ENCODE measurements at places on chromosomes 11 and 22.

DNA sequence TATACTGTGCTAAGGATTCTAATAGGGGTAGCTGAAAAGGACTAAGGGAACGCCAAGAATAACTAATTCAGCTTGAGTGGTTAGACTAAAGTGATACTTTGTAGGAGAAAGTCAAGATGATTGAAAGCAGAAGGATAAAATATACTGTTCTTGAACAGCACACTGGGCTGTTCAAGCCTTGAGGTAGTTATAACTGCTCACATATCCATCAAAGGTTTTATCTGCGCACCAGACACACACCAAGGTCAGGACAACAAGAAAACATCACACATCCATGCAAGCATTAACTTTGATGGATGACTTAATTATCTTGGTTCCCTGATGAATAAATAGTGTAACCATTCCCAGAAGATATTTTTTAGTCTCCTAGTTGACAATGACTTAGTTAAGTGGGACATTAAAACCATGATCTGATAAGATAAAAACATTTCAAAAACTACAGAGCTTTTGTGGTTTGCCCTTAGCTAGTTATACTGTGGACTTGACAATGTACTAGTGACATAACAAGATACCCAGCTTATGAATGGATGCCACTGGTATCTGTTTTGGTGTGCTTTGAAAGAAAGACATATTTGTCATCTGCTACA, 728.9 kb downstream of the JRKL start:
- DNase-seq = no peak

GRCh38 chr11:71340086-71340606, 87.8 kb upstream of the SHANK2 start:
- no peak for DNase-seq

DNA sequence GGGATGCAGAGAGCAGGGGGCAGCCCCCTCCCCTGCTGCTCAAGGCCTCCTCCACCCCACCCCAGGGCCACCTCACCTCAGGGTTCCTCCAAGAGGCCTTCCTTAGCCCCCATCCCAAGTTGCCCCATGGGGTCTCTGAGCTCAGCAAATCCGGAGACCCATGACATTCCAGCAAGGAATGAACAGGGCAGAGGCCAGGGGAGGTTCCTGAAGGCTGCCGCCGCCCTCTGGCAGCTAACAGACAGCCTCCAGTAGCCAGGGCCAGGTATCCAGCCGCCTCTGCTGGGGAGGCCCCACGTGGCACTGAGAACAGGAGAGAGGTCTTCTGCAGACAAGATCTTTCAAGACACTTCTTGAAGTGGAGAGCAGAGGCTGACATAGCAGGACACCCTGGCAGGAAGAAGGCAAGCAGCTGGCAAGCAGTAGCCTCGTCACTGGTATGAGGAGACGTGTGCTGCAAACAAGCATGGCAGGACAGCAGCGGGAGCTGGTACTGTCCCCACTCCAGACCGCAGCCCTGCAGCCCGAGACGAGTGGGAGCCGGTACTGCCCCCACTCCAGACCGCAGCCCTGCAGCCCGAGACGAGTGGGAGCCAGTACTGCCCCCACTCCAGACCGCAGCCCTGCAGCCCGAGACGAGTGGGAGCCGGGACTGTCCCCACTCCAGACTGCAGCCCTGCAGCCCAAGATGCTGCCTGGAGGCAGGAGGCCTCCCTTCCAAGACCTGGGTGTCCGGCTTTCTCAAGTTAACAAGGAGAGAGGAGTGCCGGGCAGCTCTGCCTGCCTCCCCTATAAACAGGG, 190.6 kb downstream of the IGLL1 start:
- DNase-seq = no peak

DNA sequence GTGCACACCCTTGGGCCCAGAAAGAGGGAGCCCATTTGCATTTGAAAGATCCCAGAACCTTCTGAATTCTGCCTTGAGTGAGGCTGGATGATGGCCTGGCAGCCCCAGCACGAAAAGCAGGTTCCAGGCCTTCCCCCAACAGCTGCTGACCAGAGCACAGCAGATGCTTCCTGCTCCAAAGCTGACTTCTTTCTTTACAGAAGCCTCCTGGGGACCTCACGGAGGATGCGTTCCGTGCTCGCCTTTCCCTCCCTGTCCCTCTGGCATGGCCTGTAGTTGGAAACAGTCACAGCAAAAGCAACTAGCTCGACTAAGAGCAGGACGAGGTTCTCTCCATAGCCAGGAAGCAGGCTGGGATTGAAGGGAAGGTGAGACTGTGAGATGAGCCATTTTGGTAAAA, 107.7 kb upstream of the B3GAT1 start:
- DNase-seq = no peak

DNA sequence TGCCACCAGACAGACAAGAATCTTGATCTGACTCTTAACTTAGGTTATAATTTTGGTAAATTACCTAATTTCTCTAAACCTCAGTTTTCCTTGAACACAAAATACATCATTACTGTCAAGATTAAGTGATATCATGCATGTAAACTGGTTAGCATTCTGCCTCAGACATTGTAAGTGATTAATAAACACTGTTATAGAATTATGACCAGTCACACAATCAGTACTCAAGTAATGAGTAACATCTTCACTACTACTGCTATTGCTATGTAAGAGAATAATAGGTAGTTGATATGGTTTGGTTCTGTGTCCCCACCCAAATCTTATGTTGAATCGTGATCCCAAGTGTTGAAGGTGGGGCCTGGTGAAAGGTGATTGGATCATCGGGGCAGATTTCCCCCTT, 218.9 kb downstream of the SBF2 start:
- no peak for DNase-seq

DNA sequence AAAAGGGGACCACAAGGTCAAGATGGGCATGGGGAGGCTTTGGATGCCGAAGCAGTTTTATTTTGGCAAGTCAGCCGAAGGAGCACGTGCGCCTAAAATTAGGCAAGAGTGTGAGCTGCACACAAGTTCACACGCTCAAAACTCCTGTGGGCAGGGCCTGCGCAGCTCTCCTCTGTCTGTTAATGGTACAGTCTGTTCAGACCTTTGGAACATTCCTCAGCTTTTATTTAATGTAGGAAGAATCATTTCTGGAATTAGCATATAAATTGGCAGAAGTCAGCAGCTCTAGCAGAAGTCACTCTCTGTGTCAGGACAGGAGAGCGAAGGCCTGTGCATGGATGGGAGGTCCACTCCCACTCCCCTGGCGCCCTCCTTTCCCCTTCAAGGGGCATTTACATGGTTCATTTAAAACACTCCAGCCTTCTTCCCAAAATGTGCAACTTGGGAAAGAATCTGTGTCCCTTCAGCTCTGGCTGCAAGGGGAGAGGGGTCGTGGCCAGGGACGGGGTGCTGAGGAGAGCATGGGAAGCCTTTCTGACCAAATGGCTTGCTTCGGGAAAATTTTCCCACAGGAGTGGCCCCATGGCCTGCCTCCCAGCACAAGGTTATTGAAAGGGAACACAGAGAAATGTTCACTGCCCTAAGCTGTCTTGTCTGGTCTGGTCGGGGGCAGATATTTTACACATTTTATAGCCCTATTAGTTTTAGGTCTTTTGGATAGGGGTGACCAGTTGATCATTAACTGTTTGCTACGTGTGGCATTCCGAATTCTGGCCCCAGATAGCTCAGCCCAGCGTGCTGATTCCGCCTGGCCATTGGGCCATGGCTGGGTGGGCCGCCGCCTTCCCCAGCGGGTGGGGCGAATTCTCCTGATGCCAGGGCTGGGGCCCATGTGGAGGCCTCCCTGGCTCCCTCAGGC, 43.9 kb upstream of the SMIM38 start:
- DNase-seq = no peak

DNA sequence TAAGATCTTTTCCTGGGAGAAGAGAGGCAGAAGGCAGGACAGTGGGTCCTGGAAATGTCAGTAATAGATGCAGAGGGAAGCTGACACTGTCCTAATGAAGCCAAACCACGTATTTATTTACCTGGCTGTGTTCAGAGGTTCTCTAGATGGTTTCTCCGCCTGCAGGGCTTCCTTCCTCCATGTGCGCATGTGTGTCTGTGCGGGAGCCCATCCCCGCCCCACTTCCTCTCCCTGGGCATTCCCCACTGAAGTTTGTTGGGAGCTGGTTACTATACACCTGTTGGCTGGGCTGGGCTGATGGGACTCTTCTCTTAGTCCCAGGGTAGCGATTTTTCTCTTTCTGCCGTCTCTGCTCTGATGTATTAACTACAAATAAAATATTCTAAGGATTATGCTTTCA, 204.9 kb upstream of the TBCEL start:
- DNase-seq = no peak

DNA sequence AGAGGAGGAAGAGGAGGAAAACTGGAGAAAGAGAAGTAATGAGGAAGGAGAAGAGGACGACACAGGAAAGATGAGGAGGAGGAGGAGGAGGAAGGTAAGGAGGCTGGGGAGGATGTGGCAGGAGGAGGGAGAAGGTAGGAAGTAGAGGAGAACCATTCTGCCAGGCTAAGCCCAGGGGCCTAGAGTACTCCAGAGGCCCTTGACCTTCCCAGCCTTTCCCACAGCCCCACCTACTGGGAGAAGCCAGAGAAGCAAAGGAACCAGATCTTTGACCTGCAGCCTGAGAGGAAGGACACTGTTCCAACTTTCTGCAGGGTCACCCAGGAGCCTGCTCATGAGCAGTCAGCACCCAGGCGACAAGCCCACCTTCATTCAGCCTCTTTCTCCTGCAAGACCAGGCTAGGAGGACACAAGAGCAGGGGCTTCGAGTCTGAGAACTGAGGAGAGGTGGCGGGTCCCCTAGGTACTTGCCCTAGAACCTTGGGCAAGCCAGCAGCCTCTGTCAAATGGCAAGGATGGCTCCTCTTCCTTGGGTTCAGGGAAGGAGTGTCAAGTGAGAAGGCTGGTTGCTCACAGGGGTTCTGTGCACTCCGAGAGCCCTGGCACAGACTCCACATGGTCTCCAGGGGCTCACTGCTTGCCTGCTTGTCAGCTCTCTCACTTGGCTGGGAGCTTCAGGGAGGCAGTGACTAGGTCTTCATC, 27.9 kb upstream of the OAF start:
- no peak for DNase-seq

DNA sequence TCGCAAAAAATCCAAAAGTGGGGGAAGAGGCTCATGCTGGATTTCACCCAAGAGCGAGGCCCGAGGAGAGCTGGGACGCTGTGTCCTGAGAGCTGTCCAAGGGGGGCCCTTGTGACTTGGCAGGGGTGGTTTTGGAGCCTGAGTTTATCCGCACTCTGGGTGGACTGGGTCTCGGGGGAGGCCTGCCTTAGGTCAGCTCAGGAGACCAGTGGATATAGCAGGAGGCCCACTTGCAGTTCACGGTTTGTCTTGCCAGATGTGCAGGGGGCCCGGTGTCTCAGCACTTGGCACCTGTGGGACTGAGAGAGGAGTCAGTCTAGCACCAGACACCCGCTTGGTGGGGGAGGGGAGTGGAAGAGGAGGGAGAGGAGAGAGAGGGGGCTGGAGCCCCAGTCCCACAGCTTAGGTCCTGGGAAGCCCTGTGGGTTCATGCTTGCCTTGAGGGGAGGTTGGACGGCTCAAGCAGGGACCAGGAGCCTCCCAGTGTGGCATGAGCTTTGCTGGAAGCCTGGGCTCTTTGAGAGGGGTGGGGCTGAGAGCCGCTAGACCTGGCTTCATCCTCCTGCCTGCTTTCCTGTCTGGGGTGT, 33.4 kb downstream of the PARVB start:
- no peak for DNase-seq

DNA sequence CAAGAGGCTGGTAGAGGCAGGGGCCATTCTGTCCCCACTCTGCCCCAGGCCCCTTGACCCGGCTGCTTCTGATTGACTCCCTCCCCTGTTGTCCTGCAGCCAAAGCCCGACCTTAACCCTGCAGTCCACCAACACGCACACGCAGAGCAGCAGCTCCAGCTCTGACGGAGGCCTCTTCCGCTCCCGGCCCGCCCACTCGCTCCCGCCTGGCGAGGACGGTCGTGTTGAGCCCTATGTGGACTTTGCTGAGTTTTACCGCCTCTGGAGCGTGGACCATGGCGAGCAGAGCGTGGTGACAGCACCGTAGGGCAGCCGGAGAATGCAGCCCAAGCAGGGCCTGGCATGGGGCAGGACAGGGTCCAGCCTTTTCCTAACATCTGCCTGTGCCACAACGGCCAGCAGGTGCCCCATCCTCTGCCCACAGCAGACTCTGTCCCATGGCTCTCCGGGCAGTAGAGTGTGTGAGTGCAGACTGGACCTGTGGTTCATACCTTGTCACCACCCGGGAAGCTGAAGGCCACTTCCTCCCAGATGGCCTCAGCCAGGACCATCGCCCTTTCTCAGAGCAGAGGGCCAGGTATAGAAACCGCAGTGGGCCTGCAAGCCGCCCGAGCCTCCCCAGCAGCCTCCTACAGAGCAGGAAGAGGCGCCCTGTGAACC, 26.8 kb upstream of the MGAT3 start:
- no peak for DNase-seq

All from HS-27A (cell line).